Activated CD8-positive, alpha-beta memory T cell treated with anti-CD3 and anti-CD28 coated beads, Interleukin-2, amount 10 ng/mL, durations not matched to agents 7 days and 5 days (primary cell): ENCODE measurements at places on chromosomes 4 and X.
A peak's percentile ranks its signal among the peaks of the same experiment; 100 is the strongest.

- H3K4me3 ChIP-seq = no peak overlapping the region
- no peaks in the 10 kb centered on the region for H3K4me1 ChIP-seq
- no peaks in the 10 kb centered on the region for H3K36me3 ChIP-seq
- peaks cover 7% of the 10 kb centered on the region for H3K27me3 ChIP-seq
- DNase-seq = no peak
Observed at GRCh38 chr4:113064244-113064643, 14.8 kb downstream of the ANK2 start.

- no peaks in the 10 kb centered on the region for H3K4me1 ChIP-seq
- no peaks in the 10 kb centered on the region for H3K36me3 ChIP-seq
- no peak for DNase-seq
- no peaks in the 10 kb centered on the region for H3K27me3 ChIP-seq
- no peak overlapping the region for H3K27ac ChIP-seq
Observed at GRCh38 chrX:95382799-95383198, 1301.8 kb upstream of the DIAPH2 start.

- H3K27ac ChIP-seq = peak overlapping the region; percentile 86
- peaks cover 35% of the 10 kb centered on the region for H3K4me1 ChIP-seq
- peak overlapping the region; percentile 87 for H3K4me3 ChIP-seq
Observed at GRCh38 chrX:119236623-119237561, 807 bp downstream of the PGRMC1 start.

- H3K27me3 ChIP-seq = peaks cover 56% of the 10 kb centered on the region
- H3K27ac ChIP-seq = no peak within 1 kb of the TSS
- no peak for DNase-seq
- H3K4me3 ChIP-seq = peak within 1 kb of the TSS; percentile 64
- peaks cover 2% of the 10 kb centered on the region for H3K36me3 ChIP-seq
- H3K4me1 ChIP-seq = peaks cover 20% of the 10 kb centered on the region
Observed at GRCh38 chr4:144645631-144646522, at the start of gene HHIP. Gene HHIP (plus strand): TSS chr4:144646156. CDS start chr4:144646676, 520 bp downstream.
